NCI-H2171 treated with DMSO at 0.1 percent for 48 hours (cell line): ENCODE measurements at places on chromosomes 12 and 14.

DNA sequence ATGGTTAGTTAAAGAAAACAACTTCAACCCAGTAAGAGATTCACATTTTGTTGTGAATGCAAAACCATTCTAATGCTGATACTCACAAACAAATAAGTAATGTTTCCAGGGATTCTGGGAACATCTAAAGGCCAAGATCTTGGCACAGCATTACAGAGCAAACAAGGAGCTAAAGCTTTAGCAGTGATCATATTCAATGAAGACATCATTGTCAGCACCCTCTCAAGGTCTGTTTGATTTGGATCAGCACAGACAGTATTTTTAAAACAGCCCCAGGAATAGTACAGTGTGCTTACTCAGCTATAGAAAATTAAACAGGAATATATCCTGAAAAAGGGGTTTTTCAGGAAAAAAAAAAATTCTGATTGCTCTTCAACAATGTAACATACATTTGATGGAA, 71.4 kb downstream of the TMEM260 start:
- DNase-seq = no peak

DNA sequence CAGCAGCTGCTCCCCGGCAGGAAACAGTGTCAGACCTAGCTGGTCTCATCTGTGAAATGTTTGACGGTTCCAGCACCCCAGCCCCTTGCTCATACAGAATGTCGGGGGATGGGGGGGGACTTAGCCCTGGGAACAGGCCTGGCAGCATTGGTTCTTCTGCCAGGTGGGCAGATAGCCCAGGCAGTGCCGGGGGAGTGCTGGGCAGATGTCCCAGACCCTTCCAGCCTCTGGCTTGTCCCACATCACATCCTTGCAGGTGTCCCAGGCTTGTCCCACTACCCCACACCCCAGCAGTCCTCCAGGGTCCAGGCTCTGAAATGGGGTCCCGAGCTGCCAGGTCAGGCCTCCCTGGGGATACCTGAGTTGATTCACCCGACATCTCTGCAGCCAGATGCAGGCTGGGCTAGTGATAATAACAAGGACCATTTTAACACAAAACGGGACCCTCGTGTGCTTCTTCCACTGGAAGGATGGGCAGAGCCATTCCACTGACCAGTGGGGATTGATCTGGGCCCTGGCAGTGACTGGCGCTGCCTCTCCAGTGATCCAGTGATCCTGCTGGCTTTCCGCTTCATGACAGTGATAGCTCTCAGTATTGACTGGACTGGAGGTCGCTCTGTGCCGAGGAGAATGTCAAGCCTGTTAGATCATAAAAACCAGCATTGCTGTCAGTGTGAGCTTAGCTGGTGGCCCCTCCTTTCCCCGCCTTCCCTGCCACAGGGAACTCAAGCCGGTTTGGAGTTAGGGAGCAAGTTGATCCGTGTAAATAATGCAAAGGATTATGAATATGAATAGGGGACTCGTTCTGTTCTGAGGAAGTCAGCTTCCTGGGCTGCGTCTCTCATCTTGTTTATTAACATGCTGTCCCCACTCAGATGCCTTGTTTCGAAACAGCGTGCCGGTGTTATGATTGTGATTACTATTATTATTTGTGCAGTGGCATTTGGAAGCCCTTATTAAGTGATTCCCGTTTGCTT, 180.6 kb downstream of the AACS start:
- no peak for DNase-seq

DNA sequence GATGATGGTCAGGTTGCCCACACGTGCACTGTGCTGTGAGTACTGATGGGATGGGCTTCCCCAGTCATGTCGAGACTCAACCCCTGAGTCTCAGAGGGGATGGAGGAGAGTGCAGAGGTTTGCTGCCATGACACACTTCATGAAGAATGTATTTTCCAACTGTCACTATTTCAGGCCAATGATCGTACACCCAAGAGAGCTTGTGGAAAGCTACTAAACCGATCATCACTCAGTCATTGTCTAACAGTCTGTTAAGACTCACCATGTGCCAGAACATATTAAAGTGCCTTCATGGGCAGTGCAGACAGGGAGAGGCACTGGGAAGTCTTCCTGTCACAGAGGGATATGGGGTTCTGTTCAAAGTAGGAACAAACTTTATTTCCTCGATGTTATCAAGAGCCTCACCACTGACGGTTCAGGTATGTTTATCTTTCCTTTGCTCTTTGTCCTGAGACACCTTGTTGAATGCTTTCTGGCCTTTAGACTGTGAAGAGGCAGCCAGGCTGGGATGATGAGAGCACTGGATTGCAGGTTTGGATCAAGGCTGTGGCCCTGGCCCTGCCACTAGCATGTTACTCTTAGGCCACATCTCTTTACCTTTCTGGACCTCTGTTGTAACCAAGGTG, 41.6 kb upstream of the NTF3 start:
- no peak for DNase-seq

DNA sequence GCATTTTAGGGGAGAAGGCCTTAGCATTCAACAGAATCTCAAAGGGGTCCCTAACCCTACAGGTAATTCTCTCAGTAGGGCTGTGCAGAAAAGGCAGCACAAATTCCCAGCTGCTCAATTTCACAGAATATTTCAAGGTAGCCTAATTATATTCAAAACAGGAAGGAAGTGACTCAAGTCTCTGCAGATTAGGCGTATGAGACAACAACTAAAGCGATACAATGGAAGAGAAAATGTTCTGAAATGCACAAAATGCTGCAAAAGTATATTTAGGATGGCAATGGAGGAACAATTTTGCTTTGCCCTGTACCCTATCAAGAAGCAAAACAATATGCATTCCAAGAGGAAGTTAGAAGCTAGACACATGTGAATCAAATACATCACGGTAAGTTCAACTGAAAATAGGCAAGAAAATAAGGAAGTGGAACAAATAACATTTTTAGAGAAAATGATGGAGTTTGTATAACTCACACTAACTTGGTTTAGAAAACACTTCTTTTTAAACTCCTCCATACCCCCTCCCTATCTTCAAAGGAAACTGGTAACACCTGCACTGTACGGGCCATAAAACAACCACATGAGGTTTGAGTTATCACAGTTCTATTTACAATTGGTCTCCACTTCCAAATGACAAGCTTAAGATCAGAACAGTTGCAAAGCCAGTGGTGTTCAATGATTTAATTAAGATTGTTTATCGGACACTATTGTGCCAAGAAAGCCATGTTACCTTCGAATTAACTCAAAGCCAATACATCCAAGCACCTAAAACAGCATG, 1.6 kb downstream of the GIT2 start:
- DNase-seq = no peak

DNA sequence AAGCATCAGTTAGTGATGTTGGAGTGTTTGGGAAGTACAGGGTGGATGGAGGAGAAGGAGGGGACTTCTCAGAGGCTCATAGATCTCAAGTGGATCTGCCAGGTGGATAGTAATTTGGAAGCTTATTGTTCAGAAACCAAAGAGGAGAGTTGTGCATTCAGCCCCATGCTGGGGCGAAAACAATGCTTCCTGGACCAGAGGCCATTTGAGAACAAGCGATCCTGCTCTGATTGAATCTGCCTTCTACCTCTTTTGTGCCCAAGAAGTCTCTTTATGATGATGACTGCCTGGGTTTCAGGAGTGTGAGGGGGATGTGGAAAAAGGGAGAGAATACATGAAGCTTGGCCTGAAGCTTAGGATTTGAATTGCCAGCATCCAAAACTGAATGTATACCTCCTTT, 110.8 kb upstream of the SRRM4 start:
- DNase-seq = no peak

DNA sequence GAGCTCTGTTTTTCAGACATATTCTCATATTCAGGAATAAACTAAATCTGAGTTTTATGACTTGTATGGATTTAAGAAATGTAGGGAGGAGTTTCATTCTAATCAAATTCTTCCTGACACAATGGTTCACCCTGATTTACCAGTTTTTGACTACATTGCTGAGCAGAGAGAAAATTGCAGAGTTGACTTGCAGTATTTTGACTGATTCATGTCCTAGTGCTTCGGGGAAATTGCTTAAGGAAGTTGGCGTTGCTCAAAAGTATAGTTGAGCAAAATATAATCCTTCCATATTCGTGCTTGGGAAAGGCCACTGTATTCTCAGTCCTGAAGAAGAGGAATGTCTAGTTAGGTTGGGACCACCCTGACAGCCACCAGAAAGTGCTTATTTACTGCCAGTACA, 1.3 kb upstream of the TWF1 start:
- no peak for DNase-seq

GRCh38 chr14:92277031-92277430, 45.9 kb upstream of the SLC24A4 start:
- no peak for DNase-seq

DNA sequence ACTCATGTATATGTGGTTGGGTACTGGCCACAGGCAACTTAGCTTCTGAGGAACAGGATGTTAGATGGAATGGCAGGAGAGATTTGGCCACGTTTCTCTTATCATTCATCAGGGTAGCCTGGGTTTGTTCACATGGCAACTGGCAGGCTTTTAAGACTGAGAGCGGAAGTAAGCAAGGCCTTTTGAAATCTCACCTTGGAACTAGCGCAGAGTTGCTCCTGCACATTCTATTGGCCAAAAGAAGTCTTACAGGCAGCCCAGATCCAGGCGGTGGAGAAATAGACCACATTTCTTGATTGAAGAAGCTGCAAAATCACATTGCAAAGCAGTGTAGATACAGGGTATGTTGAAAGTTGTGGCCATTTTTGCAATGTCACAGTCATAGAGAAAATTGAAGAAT, 3.7 kb downstream of the CLEC4A start:
- no peak for DNase-seq

- DNase-seq = no peak
Observed at GRCh38 chr12:29769162-29769858, 14.4 kb downstream of the TMTC1 start.

- no peak for DNase-seq
Observed at GRCh38 chr14:58469309-58469708, 41.8 kb downstream of the KIAA0586 start.

- DNase-seq = no peak
Observed at GRCh38 chr14:102807013-102807406, 29.8 kb downstream of the TRAF3 start.

DNA sequence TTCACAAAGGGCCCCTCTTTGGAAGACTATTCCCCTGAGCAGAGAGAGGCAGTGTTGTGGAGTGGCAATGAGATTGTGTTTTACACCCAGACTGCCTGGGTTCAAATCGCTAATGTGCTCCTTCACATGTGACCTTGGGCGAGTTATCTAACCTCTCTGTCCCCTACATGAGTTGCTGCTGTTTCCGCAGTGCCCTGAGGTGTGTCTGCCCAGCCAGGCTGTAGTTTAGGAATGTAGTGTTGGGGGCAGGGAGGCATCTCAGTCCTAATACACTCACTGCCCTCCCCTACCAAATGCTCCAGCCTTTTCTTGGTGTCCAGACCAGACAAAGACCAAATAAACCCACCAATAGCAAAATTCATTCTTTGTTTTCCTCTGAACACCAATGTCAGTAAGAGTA, 78.6 kb downstream of the SLC24A4 start:
- no peak for DNase-seq

GRCh38 chr12:104998423-104999346, 12.6 kb downstream of the NOPCHAP1 start:
- DNase-seq = peak; percentile 97

DNA sequence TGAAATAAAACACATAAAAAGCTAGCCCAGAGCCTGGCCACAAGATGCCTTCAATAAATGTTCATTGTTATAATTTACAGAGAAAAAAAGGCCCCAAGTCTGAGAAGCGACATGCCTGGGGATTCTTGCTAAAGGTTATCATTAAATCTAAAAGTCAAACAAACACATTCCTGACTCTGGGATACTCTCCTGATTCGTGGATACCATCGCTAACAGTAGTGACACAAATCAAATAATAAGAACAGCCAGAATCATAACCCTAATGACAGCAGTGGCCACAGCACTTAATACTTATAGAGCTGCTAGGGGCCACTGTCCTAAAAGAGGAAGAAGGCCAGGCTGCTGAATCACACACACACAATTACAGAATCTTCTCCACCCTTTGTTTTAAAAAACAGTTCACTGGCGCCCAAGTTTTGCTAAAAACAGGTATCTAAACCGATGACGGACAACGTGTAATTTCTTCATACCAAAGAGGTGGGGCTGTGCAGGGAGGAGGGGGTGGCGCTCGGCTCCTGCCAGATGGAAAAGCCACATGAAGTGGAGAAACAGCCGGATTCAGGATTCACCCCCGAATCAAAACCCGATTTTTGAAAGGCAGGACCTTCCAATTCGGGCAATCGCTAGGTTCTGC, 1.2 kb downstream of the CLIP1 start:
- DNase-seq = peak; percentile 58
